NAMALWA (cell line): ENCODE measurements at places on chromosomes 6 and 20.

DNA sequence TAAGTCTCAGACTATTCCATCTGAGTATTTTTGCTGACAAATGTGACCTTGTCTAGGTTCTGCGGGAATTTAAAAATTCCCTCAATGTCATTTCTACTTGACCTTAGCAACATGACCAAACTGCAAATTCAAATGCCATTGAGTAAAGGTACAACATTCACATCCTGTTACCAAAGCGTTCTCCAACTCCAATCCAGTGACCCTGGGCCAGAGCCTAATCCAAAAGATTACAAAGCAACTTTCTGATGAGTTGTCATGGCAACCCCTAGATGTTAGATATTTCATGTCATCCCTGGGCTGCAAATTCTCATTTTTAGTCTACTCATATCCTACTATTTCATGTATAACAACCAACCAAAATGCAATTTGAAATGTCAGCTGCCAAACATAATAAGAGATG is 65.3 kb downstream of the BACH2 start:
- no peak for DNase-seq

DNA sequence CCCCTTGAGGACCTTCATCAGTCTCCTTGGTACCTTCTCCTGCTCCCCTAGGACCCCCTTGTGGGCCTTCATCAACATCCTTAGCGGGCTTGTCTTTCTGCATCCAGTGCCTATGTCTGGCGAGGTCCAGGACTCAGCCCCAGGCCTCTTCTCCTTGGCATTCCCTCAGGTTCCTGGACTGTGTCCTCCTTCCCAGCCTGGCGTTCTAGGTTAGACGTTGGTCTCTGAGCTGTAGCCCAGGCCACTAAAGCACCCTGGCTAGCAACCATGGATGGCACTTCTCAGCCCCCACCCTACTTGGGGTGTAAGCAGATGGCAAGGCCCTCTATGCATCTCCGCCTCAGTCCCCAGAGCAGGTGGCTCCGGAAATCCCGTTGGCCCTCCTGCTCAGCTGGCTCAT is 51.5 kb upstream of the NNAT start:
- no peak for DNase-seq

- no peak for DNase-seq
Measured at GRCh38 chr6:135418040-135418760, 79.3 kb downstream of the AHI1 start.

DNA sequence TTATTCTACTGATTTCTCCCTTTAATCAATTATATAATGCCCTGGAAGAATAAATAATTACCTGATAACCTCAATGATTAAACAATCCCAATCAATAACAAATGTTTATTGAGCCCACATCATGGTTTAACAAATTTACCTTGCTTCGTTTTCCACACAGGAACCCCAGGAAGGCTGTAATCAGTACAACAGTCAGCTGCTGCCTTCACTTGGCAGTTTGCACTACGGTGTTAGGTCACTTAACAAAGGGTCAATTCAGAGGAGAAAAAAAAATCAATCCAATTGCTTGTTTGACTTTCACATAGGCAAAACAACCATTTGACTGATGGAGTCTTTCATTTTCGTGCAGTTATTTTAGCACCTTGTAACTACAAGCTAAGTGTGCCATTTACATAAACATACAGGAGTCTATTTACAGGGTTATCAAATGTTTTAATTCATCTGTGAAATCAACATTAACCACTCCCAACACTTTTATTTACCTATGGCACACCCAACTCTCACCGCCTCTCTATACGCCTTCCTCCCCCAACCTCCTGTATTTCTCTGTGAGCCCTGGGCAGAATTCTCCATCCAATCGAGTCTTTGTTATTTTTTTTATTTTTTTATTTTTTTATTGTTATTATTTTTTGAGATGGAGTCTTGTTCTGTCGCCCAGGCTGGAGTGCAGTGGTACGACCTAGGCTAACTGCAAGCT is 140.4 kb upstream of the TAB2 start:
- no peak for DNase-seq

DNA sequence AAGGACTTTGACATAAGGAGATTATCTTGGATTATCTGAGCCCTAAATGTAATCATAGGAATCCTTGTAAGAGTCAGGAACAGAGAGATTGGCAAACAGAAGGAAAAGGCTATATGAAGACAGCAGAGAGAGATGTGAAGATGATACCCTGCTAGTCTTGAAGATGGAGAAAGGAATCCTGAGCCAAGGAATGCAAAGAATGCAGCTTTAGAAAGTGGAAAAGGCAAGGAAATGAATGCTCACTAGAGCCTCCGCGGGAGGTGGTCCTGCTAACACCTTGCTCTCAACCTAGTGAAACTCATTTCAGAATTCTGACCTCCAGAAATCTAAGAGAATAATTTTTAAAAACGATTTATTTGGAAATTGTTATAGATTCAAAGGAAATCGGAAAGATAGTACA is 117.1 kb downstream of the TBXT start:
- no peak for DNase-seq

GRCh38 chr6:51415501-51415900 is 596.8 kb downstream of the TFAP2B start:
- no peak for DNase-seq

GRCh38 chr6:62652692-62653328 is 366.8 kb upstream of the KHDRBS2 start:
- DNase-seq = no peak

- peak; percentile 9 for DNase-seq
Measured at GRCh38 chr6:22825210-22825609, 255.8 kb downstream of the HDGFL1 start.

- DNase-seq = peak; percentile 81
Measured at GRCh38 chr6:44237813-44238433, 9.0 kb upstream of the HSP90AB1 start.
